H1 (cell line): ENCODE measurements at places on chromosomes 16 and 17. TPM values are rescaled to one million over a fixed set of nuclear protein-coding genes. Genes with fewer than 3 reads are reported as not detected.

The FOXC2 gene
- polyA plus RNA-seq, result not detected in 2 replicates

The CDH15 gene
- 0.50 and 0.60 TPM in 2 replicates for polyA plus RNA-seq

The C16orf54 gene
- not detected in 2 replicates for polyA plus RNA-seq

The OMG gene
- polyA plus RNA-seq, result not detected in 2 replicates

The OTOP3 gene
- 0.05 and 0.09 TPM in 2 replicates for polyA plus RNA-seq

The KRTAP4-9 gene
- polyA plus RNA-seq, result 0.06 TPM in 1 of 2 replicates, not detected in the other

The SPIRE2 gene
- 7.4 and 10.2 TPM in 2 replicates for polyA plus RNA-seq

The IFT20 gene
- polyA plus RNA-seq, result 9.0 and 11.7 TPM in 2 replicates

DNA sequence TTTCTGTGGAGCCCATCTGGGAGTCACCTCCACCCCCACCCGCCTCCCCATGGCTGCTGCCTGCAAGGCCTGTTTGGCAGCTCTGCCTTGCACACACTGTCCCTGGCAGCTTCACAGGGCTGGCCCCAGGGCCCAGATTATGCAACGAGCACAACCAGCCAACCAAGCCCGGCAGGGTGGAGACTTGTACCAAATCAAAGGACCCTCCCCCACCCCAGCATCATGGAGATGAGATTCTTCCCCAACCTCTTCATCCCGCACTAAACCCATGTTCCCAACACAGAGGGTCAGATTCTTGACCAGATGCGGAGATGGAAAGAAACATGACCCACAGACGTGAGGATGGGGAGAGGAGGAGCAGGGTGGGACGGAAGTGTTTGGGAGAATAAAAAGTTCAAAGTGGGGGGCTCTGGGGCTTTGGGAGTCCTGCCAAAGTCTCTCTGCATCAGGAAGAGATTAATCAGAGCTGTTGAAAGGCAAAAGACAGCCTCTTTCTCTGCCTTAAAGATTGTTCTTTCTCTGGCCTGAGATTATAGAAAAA is 3.8 kb downstream of the SMARCD2 start:
- H3K27ac ChIP-seq, result peak overlapping the region; percentile 31; the same call in 1 of the 2 replicates
- peak overlapping the region; percentile 23; the same call in 1 of the 2 replicates for H3K4me3 ChIP-seq
- H3K27me3 ChIP-seq, result no peaks in the 10 kb centered on the region
- H3K36me3 ChIP-seq, result peaks cover 12% of the 10 kb centered on the region
- H3K4me1 ChIP-seq, result peaks cover 28% of the 10 kb centered on the region

DNA sequence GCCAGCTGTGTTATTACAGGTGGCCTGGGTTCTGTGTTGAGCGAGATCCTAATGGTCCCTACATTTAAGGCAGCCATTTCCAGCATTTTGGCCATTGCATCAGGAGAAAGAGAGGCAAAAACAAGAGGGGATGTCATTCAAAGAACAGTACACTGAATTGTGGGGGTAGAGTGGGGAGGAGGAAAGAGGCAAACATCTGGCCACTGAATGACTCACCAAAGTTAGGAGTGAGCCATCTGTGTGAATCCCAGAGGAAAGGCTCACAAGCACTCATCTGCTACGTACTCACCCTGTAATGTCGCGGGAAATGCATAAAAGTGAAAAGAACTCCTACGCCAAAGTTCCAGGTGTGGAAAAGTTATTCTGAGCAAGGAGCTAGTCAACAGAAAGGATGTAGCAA is 16.7 kb downstream of the KRABD2 start:
- no peak overlapping the region for H3K4me3 ChIP-seq
- no peaks in the 10 kb centered on the region for H3K36me3 ChIP-seq
- no peak for DNase-seq
- peaks cover 5% of the 10 kb centered on the region; the same call in 1 of the 2 replicates for H3K4me1 ChIP-seq

DNA sequence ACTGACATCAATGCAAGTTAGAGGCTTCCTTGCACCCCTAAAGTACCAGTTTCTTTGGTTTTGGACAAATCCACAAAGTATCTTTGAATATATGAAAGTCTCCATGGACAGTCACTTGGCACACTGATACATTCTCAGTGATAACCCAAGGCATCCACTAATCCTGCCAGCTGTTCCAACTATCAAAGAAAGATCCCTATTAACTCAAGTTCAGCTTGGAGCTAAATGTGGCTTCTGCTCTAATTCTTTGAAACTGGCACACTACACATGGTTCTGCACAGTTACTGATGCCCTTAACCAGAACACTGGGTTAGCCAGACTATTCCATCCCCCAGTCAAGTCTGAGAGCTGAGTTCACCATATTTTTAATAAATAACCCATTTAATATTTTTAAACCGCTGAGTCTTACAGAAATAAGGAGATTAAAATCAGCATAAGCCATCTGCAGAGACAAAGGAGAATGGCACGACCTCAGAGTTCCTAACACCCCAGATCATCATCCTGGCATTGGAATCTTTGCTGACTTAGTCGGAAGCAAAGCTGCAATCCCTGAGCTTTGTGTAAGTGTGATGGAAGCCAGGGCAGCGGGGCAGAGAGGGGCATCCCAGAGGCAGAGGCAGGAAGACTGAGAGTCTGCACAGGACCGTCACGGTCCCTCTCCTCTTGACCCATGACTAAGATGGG is 6.3 kb downstream of the CACNG1 start:
- H3K27me3 ChIP-seq, result no peaks in the 10 kb centered on the region; the same call in 1 of the 2 replicates
- H3K4me1 ChIP-seq, result no peaks in the 10 kb centered on the region
- H3K4me3 ChIP-seq, result no peak overlapping the region

GRCh38 chr16:54582631-54583250 is 296.2 kb upstream of the IRX3 start:
- H3K36me3 ChIP-seq, result no peaks in the 10 kb centered on the region
- peaks cover 12% of the 10 kb centered on the region for H3K4me1 ChIP-seq
- H3K27ac ChIP-seq, result no peak overlapping the region
- H3K4me3 ChIP-seq, result no peak overlapping the region
- H3K27me3 ChIP-seq, result no peaks in the 10 kb centered on the region

GRCh38 chr16:31200821-31201568 is 1.6 kb downstream of the PYCARD start:
- peaks cover 7% of the 10 kb centered on the region for H3K4me1 ChIP-seq
- no peak overlapping the region for H3K27ac ChIP-seq
- H3K36me3 ChIP-seq, result no peaks in the 10 kb centered on the region; the same call in 1 of the 2 replicates
- no peak for DNase-seq
- H3K4me3 ChIP-seq, result no peak overlapping the region; the same call in 1 of the 2 replicates

- no peak overlapping the region for H3K4me3 ChIP-seq
- no peaks in the 10 kb centered on the region for H3K27me3 ChIP-seq
- DNase-seq, result no peak
- peaks cover 29% of the 10 kb centered on the region for H3K36me3 ChIP-seq
These were observed 29.9 kb downstream of the PARN start for GRCh38 chr16:14600164-14600563.

DNA sequence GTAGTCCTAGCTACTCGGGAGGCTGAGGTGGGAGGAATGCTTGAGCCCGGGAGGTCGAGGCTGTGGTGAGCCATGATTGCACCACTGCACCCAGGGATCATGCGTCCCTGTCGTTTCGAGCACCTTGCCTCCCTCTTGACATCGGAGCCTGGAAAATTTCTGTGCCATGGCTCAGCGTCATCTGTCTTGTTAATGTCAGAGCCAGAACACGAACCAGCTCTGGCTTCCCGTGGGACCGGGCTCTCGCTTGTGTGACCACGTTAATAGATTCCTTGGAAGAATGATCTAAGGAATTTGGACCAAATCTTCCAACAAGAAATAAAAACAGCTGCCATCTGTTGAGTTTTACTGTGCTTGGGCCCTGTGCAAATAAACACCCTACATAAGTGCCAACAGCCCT is 117.7 kb downstream of the ABCC1 start:
- no peak for DNase-seq
- peaks cover 10% of the 10 kb centered on the region; the same call in 1 of the 2 replicates for H3K36me3 ChIP-seq
- no peaks in the 10 kb centered on the region for H3K27me3 ChIP-seq
- no peak overlapping the region for H3K4me3 ChIP-seq

DNA sequence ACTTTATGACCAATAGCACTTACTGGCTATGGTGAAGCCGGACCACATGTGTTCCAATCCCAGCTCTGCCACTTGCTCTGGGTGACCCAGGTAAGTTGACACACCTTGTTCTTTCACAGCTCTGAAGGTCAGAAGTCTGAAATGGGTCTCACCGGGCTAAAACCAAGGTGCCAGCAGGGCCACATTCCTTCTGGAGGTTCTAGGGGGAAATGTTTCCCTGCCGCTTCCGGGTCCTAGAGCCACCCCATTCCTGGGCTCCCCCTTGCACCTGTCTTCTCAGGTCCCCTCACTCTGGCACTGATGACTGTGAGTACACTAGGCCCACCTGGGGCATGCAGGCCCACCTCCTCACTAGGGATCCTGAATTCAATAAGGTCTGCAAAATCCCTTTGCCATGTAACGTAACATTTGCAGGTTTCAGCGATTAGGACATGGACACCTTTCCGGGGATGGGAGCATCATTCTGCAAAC is 11.4 kb downstream of the USP7 start:
- H3K36me3 ChIP-seq, result no peaks in the 10 kb centered on the region
- H3K27me3 ChIP-seq, result no peaks in the 10 kb centered on the region
- no peak overlapping the region for H3K27ac ChIP-seq

DNA sequence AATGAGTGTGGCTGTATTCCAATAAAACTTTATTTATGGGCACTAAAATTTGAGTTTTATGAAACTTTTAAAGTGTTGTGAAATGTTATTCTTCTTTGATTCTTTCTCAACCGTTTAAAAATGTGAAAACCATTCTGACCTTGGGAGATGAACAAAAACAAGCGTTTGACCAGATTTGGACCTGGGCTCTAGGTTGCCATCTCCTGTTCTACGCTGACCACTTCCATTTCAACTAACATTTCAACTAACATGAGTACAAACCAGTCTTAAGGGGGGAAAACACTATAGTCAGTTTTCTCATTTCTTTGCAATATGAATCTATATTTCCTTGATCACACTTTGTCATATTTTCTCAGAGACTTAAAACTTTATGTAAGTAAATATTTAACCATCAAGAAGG is 118.4 kb upstream of the IRX5 start:
- no peak overlapping the region for H3K27ac ChIP-seq
- no peaks in the 10 kb centered on the region for H3K4me1 ChIP-seq
- no peak for DNase-seq
- no peaks in the 10 kb centered on the region for H3K27me3 ChIP-seq
- H3K4me3 ChIP-seq, result no peak overlapping the region

GRCh38 chr17:20171741-20172365 is 162.7 kb downstream of the SPECC1 start:
- no peak overlapping the region for H3K4me3 ChIP-seq
- peaks cover 10% of the 10 kb centered on the region; the same call in 1 of the 2 replicates for H3K4me1 ChIP-seq
- no peaks in the 10 kb centered on the region for H3K27me3 ChIP-seq
- no peak for DNase-seq

DNA sequence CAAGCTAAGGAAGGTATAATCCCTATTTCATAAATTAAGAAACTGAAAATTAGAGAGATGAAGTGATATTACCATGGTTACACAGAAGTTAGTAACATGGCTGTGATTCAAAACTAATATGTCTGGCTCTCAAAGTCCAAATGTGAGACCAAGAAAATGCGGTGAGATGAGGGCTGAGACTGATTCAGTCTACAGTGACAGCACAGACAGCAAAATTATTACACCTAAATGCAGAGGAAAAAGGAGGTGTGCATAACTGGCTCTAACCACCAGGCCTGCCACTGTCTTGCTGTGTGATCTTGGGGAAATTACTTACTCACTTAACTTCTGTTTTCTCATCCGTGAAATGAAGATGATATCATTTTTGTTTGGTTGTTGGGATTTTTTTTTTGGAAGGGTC is 270.0 kb upstream of the SOX9 start:
- no peaks in the 10 kb centered on the region for H3K36me3 ChIP-seq
- DNase-seq, result no peak
- no peaks in the 10 kb centered on the region for H3K27me3 ChIP-seq
- no peak overlapping the region for H3K27ac ChIP-seq
- no peak overlapping the region for H3K4me3 ChIP-seq

- H3K27ac ChIP-seq, result no peak overlapping the region
- H3K36me3 ChIP-seq, result no peaks in the 10 kb centered on the region
- H3K27me3 ChIP-seq, result no peaks in the 10 kb centered on the region
- no peak for DNase-seq
- H3K4me1 ChIP-seq, result no peaks in the 10 kb centered on the region
These were observed 195.0 kb upstream of the ELAC2 start for GRCh38 chr17:13212860-13213259.

- no peak overlapping the region for H3K27ac ChIP-seq
- H3K4me3 ChIP-seq, result no peak overlapping the region
- no peak for DNase-seq
- no peaks in the 10 kb centered on the region for H3K4me1 ChIP-seq
These were observed 45.8 kb downstream of the WDR45B start for GRCh38 chr17:82602487-82602886.

- no peaks in the 10 kb centered on the region for H3K27me3 ChIP-seq
- H3K4me1 ChIP-seq, result peaks cover 8% of the 10 kb centered on the region; the same call in 1 of the 2 replicates
- DNase-seq, result no peak
These were observed 140.4 kb downstream of the SHISA9 start for GRCh38 chr16:13041646-13042290.

- H3K27ac ChIP-seq, result no peak overlapping the region
- no peak for DNase-seq
- no peaks in the 10 kb centered on the region; the same call in 1 of the 2 replicates for H3K4me1 ChIP-seq
These were observed 1.2 kb downstream of the G6PC3 start for GRCh38 chr17:44071772-44072171.

GRCh38 chr17:13650096-13650675 is 48.5 kb upstream of the HS3ST3A1 start:
- H3K4me3 ChIP-seq, result no peak overlapping the region
- no peaks in the 10 kb centered on the region for H3K27me3 ChIP-seq
- H3K36me3 ChIP-seq, result no peaks in the 10 kb centered on the region
- no peak for DNase-seq
- H3K4me1 ChIP-seq, result no peaks in the 10 kb centered on the region
- no peak overlapping the region for H3K27ac ChIP-seq

- H3K36me3 ChIP-seq, result peaks cover 78% of the 10 kb centered on the region
- no peaks in the 10 kb centered on the region for H3K27me3 ChIP-seq
These were observed 24.0 kb downstream of the PARN start for GRCh38 chr16:14606102-14606501.
